ELR (cell line): ENCODE measurements at places on chromosomes 1 and 21.

DNA sequence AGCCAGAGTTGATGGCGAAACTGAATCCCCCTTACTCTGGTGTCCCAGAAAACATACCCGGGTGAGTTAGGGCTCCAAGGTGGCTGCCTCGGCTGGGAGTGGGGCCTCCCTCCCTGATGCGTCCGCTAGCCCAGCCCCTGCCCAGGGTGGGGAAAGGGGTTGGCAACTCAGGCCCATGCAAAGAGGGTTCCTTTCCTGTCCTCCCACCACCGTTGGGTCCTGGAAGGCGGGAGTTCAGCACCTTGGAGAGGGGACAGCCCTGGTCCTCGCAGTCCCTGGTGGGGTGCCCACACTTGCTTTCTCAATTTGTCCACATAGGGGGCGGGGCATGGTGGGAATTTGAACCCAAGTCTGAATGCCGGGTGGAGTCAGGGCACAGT, 6.1 kb downstream of the SRM start:
- no peak for DNase-seq

- no peak for DNase-seq
Observed at GRCh38 chr1:36142121-36142520, 7.2 kb downstream of the TRAPPC3 start.

DNA sequence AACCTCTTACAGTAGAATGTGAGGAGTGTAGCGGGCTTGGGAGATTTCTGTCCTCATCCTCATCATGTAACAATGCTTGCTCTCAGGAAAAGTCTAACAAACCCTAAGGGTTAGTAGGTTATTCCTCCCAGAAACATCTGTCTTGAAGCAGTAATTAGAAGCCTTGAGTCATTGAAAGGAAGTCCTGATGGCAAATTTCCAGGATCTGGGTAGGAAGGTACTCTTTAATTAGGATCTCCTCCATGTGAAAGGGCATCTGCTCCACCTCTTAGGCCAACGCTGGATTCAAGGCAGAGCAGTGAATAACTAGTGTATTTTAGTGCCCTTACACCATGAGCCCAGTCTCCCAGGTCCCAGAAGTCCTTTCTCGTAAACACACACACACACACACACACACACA, 106.6 kb upstream of the BARHL2 start:
- no peak for DNase-seq

GRCh38 chr1:150366416-150367296, 2.7 kb downstream of the RPRD2 start:
- peak; percentile 73 for DNase-seq

DNA sequence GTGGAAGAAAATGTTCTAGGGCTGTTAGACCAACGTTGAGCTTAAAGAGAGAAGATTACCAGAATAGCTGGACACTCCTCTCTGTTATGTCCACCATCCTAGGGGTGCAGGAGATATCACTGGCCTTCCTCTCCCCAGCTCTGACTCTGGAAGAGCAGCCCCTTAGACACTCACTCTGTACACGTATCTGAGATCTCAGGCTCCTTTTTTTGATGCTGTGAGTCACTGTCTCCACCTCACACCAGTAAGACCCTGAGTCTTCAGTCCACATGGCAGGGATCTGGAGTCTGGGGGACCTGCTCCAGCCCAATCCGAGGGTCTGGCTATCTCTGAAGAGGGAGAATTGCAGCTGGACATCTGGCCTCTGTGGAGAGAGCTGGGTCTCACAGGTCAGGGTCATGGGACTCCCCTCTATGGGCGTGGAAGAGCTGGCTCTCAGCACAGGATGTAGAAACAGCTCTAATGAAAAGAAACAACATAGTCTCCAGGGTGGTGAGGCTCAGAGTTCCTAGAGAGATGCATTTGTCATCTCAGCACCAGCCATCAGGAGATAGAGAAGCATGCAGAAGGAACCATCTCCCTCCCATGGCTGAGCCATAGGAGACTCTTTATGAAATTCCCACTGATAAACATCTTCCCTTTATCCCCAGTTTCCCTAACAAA, 3.5 kb downstream of the FCRL3 start:
- DNase-seq = no peak

DNA sequence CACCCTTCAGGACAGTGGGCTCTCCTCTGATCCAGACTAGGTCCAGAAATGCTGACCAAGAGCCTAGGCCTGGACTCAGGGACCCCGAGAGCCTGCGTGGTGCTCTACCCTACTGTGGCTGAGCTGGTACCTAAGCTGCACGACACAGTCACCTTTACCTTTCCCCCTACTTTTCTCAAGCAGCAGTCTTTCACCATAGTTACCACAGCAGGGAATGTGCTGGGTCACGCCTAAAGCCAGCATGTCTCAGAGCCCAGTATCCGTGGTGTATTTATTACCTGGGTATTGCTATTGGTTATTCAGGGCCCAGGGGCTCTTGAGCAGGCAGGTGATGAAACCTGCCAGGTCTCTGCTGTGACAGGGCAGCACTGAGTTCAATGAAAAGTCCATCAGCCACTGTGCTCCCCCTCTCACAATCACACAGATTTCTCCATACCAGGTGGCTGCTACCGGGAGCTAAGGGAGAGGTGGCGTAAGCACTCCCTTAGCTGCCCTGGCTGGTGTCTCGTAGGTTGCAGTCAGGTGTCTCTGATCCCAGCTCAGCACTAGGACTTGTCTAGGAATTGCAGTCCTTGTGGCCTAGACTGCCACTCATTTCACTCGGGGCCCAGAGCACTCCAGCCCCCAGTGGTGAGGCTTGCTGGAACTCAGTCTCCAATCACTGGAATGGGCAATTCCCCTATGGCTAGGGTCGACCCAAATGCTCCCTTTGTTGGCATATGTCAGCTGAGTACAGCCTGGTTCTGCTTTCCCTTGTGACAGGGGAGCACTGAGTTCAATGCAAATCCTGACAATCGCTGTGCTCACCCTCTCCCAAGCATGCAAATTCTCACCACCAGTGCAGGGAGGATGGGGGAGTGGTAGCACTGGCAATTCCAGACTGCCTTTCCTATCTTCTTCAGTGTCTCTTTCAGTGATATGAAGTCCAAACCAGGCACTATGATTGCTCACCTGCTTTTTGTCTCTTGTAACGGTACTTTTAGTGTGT, 128.7 kb downstream of the PHTF1 start:
- no peak for DNase-seq

DNA sequence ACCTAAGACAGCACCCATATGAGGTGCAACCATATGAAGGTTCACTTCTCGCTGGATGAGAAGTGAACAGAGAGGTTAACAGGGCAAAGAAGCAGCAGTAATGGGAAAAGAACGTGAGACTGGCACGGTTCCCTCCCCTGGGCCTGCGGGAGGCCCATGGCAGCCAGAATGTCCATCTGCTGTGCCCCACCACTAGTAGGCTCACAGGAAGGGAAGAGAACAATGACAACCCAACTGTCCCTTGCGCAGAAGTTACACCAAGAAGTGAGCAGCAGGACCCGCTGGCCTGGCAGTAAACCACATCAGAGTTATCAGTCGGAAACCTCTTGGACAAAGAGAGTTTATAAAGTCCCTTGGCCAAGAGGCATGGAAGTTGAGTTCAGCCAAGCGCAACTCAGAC, 11.3 kb downstream of the HIVEP3 start:
- DNase-seq = no peak

DNA sequence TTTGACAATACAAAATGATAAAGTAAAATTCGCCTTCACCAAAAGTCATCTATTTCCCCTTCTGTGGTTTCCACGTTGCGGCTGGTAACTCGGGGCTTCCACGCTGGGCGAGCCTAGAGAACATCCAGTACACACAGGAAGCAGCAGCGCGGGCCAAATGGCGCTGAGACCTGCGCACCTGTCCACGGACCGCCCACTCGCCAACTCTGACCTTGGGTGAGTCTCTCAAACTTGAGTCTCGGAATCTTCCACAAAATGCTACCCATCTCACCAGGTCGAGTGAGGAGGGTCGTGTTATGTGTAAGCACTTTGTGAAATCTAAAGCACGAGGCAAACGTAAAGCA, 820 bp upstream of the TTF2 start:
- peak; percentile 38 for DNase-seq

DNA sequence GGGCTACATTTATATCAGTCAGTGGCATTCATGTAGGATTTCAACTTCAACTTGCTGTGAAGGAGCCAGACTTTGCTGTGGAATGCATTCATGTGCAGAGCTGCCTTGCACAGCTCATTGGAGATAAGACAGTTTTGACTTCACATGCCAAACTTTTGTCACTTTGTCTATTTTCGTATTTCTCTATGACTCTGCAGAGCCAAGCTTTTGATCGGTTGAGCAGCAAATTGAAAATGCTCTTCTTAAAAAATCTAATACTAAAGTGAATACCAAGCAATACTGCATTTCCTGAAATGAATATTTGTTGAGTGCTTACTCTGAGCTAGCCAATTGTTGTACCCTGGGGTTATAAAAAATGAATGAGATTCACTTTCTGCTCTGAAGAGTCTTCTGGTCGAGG, 388.7 kb downstream of the ST6GALNAC3 start:
- DNase-seq = no peak

DNA sequence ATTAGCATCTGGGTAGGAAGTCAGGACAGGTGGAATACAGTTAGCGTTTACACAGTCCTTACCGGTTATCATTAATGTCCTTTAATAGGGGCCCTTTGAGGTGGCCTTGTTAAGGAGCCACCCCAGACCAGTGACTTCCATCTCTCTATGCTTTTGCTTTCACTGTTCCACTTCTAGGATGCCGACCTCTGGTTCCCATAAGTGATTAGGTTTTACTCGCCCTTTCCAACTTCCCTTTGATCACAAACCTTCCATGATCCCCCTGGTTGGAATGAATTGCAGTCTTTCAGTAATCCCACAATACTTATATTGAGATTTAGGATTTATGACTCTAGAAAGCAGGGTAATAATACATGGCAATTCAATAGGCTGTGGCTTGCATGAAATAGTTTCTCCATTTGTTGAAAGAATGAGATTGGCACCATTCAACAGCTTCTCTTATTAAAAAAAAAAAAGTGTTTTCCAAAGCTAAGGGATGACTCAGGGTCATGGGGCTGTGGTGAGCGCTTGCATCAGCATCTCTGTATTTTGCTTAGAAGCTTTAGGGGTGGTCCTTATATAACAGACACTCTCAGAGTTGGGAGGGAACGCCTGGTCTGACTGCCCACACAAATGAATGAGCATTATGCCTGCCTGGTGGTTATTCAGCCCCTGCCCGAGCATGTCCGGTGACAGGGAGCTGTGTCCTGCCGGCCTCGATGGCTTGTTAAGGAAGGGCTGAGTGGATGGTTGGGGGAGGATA, 110.5 kb downstream of the CNIH3 start:
- peak; percentile 88 for DNase-seq

DNA sequence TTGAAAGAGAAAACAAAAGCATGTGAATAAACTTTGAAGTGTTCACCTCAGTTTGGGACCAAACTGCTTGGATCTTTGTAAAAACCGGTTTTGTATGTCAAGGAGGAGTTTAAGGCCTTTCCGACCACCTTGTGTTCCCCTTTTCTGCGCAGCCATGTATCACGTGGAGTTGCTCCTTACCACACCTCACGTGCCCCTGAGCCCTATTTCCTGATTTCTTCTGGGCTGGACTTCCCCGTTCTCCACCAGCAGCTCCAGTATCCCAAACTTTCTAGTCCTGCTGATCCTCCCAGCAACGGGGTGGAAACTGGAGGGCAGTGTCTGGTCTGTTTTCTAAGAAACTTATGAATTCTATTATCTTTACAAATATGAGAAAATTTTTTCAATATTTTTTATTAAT, 1.6 kb upstream of the SH3D21 start:
- no peak for DNase-seq
